ENCODE measurements at places on chromosomes 16 and 17.

DNA sequence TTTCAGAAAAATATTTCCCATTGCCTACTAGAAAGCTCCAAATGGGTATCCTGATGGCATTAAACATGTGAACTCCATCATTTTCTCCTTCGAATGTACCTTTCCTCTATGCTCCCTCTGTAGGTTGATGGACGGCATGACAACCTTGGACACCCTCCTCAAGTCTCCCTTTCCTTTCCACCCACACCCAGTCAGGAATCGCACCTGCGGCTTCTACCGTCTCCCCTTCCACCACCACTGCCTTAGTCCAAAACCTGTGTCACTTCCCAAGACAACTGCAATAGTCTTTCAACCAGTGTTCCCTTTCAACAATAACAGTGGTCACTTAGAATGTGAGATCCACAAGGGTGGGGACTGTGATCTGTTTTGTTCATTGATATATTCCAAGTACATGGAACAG is 233.1 kb upstream of the AXIN2 start:
- DNase-seq: no peak

DNA sequence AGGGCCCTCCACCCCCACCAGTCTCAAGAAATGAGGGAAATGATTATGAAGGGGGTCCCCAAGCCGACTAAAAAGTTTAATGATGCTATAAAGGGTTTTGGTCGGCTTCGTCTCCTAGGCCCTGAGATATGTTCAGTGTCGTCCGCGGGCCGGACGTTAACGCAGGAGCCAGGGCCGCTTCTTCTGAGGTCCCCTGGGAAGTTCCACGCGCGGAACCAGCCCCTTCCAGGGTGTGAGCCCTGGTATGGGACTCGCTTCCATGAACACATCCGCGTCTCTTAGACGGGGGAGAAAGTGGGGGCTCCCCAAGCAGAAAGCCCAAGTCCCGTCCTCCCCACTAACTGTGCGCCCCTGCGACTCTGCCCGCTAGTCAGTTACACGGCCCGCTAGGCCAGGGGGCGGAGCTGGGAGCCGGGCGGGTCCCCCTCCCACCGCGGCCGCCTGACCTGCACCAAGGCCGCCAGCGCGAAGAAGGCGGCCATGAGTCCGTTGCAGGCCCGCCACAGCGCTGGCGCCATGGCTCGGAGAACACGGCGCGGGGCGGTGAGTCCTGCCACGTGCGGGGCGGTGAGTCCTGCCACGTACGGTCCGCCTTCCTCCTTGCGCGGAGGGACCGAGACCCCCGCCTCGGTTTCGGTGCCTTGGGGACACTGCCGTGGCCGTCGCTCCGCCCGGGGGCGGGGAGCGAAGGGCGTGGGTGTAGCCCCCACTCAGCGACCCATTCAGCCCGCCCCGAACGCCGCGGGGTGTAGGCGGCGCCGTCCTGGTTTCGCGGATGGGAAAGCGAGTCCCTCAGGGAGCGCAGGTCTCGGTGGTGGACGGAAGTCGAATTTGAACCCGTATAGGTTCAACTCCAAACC is at the start of gene TMEM220:
Gene TMEM220 (minus strand): TSS at position 690 of the 860 bp plus-strand sequence. CDS start 172 bp downstream, at position 518.
- DNase-seq: no peak

- no peak for DNase-seq
These were observed 5.7 kb downstream of the CDC42EP4 start for GRCh38 chr17:73305845-73306836.

GRCh38 chr16:13793841-13794409 is 126.0 kb upstream of the ERCC4 start:
- DNase-seq: no peak

DNA sequence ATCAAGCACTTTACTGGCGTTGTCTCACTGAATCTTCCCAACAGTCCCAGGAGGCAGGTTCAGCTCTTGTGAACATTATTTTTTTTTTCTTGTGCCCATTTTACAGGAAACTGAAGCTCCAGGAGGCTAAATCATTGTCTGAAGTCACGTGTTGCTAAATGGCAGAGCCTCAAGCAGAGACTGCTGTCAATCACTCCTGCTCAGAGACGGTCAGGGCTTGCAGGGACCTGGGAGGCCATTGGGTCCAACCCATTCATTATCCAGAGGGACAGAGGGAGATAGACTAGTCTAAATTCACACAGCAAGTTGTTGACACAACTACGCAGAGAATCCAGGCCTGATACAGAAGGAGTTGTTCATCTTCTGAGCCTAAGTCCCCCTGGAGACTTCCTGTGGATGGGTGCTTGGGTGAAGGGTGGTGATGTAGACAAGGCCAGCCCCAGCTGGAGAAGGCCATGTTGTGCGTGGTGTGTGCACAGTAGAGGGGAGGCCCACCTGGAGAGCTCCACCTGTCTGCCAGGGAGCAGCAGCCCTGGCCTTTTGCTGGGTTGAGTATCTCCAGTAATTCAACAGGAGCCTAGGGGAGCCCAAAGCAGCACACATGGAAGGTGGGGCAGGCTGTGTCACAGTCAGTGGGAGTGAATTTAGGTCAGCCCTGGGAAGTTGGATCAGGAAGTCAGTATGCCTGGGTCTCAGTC is 24.3 kb upstream of the C1QL1 start:
- no peak for DNase-seq

DNA sequence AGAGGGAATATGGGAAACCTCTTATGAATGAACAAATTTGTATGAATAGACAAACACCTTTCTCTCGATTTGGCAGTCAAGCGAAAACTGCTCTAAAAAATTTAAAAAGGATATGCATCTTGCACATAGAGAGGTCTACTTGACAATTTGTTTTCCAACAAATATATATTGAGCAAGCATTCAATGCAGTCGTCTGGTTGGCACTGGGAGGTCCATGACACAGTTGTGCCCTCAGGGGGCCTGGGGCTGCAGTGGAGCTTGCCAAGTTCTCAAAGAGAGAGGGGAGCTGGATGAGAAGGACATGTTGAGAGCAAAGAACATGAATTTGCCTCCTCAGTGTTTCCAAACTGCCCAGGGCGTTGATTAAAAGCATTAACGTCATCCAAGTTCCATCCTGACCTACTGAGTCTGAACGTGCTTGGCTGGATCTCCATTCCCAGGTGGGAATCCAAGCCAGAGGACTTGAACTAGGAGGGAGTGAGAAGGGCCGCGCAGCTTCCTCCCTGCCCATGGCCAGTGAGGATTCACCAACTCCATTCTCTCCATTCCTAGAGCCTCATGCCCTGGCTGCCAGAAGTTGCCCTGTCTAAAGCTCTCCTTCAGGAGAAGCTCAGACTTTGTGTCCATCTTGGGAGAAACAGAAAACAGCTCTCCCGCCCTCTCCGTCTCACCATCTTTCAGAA is 24.5 kb downstream of the TBX2 start:
- no peak for DNase-seq

- no peak for DNase-seq
These were observed 45.4 kb upstream of the TMEM132E start for GRCh38 chr17:34533806-34534527.

DNA sequence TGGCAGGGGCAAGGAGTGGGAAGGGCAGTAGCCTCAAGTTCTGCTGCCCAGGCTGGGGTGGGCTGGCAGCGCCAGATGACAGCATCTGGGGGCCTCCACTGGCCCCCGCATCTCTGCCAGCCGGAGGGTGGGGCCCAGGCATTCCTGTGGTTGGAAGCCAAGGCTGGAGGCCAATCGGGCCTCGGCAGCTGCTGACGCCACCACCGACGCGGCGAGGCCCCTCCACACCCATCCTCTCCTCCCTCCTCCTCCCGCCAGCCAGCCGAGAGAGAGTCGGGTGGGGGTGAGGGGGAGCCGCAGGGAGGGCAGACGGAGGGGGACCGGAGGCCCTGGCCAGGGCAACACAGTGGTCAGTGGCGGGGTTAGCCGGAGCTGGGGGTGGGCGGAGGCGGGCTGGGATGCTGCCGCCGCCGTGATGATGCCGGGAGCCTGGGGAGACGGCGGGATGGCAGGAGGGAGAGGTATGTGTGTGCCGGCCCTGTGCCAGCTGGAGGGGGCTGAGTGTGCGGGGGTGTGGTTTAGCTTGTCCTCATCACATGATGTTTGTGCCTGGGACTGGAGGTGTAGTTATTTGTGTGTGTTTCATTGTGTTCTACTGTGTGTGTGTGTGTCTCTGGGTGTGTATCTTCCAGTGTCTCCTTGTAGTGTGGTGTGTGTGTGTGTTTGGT is 36.6 kb downstream of the ARHGAP23 start:
- peak; percentile 61 for DNase-seq

- DNase-seq: no peak
These were observed 28.0 kb downstream of the TOM1L2 start for GRCh38 chr17:17944242-17944641.

DNA sequence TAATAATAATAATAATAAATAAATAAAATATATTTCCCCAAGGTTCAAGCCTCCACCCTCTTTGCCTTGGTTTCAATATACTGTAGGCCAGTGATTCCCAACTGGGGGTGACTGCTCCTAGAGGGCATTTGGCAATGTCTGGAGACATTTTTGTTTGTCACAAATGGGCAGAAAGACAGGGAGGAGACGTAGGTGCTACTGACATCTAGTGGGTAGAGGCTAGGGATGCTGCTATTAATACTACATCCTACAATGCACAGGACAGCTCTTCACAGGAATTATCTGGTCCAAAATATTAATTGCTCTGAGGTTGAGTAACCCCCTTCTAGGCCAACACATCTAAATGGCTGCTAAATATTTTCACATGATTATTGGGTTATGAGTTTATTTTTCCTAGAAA is 12.8 kb upstream of the PRR14 start:
- peak; percentile 36 for DNase-seq

GRCh38 chr17:81712468-81713003 is 452 bp downstream of the SLC25A10 start:
- DNase-seq: peak; percentile 37

DNA sequence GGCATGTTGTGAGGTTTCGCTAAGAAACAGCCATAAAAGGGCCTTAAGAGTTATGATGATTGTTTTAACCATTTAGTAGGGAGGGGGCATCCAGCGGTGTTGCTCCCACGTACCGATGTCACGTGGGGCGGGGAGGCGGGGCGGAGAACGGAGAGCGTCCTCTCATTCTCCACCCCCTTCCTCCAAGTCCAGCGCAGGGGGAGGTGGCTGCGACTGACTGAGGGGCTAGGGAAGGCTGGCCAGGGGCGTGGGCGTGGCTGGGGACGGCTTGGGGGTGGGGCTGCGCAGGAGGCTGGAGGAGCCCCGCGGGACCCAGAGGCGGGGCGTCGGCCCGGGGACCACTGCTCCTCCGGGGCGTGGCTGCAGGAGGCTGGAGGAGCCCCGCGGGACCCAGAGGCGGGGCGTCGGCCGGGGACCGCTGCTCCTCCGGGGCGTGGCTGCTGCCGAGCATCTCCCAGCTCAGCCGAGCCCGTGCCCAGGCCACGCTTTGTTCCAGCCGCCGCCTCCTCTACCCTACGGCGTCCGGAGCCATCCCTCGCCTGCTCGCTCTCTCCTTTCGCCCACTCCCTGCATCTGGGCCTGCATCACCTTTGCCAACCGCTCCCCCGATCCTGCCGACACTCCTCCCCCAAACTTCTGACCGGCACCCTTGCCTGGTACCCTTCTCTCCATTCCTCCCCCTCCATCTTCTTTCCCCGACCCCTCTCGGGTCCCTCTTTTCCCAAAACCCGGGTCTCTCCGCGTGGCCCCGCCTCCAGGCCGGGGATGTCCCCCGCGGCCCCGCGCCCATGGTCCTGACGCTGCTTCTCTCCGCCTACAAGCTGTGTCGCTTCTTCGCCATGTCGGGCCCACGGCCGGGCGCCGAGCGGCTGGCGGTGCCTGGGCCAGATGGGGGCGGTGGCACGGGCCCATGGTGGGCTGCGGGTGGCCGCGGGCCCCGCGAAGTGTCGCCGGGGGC is at the start of gene SARM1:
Gene SARM1 (plus strand): TSS at position 450 of the 958 bp plus-strand sequence. CDS start 339 bp downstream, at position 789.
- DNase-seq: peak; percentile 93

GRCh38 chr17:67044016-67044772 is at the start of gene CACNG1:
TSS of gene CACNG1 (plus strand) at chr17:67044554. CDS start at chr17:67044661, 107 bp downstream.
- DNase-seq: no peak

- no peak for DNase-seq
These were observed 2.5 kb upstream of the GINS3 start for GRCh38 chr16:58389724-58390123.

DNA sequence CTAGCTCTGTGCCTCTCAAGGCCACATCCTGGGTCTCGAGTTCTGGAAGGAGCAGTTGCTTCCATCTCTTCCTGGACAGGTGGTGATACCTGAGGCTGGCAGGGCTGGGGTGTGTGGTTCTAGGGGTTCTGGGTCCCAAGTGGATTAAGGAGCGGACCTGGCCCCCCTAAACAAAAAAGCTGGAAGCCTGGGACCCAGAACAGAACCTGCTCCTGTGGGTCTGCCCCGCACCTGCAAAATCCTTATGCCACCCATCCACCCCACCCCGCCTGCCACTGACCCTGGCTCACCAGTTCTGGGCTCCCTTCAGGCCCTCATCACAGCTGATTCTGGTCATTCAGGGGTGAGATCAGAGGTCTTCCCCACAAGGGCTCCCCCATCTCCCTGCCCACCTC is 44.8 kb downstream of the ADCY7 start:
- no peak for DNase-seq

DNA sequence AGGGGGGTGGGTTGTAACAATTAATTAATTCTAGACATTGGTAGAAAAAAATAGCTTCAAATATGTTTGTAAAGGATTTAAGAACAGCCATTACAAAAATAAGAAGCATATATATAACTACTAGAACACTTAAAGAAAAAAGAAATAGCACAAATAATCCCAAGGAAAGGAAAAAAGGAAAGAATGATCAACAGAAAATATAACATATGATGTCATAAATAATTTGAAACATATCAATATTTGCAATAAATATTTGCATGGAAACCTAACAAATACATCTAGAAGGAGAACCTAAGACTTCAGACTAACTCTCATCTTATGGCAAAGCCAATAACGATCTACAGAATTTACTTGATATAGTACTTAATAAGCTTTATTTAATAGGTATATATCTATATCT is 28.9 kb downstream of the CDYL2 start:
- DNase-seq: no peak

DNA sequence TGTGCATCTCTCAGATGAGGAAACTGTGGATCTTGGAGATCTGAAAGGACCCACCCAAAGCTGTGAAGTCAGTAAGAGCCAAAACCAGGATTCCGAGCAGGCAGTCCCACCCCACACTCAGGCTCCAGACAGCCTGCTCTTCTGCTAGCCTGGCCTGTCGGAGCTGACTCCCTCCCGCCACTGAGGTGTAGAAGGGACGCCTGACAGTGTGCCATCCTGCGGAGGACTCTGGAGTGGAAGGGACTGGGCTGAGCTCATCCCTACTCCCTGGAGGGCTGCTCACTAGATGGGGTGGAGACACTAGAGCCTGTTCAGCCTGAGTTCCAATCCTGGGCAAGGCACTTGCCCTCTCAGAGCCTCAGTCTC is 36.0 kb downstream of the WFDC1 start:
- DNase-seq: no peak
